ENCODE measurements at places on chromosomes 16 and 17. TPM values are rescaled to one million over a fixed set of nuclear protein-coding genes. Genes with fewer than 3 reads are reported as not detected.

MPV17L gene
- 4.4 TPM for total RNA-seq

SPNS2 gene
- 79.3 TPM for total RNA-seq

FZD2 gene
- total RNA-seq, result 7.6 TPM

- DNase-seq, result no peak
Measured at GRCh38 chr16:10824111-10824893, 5.7 kb upstream of the TVP23A start.

TAF1C gene
- 30.2 TPM for total RNA-seq

DNA sequence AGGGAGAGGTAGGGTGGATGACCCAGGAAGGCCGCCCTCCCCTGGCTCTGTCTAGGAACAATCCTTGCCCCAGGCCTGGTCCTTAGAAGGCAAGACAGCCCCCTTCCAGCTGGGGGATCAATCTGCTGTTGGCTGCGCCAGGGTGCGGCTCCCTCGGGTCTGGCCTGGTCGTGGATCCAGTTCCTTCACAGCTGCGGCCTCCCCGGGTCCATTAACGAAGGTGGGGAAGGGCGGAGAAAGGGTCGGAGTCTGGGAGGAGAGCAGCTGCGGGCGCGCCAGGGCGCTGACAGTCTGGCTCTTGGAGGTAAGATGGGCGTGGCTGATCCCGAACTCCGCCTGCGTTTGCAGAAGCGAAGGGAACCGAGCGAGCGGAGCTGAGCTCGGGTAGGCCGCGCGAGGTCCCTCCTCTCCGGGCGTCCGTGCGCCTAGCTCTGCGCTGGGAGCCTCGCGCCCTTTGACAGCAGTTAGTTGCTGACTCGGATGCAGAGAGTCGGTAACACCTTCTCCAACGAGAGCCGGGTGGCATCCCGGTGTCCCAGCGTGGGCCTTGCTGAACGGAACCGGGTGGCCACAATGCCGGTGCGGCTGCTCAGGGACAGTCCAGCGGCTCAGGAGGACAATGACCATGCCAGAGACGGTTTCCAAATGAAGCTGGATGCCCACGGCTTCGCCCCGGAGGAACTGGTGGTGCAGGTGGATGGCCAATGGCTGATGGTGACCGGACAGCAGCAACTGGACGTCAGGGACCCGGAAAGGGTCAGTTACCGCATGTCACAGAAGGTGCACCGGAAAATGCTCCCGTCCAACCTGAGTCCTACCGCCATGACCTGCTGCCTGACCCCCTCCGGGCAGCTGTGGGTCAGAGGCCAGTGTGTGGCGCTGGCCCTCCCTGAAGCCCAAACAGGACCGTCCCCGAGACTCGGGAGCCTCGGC, at the start of gene HSPB9:
HSPB9 (plus strand) TSS at position 434 of the 933 bp plus-strand sequence; CDS start at position 481, 47 bp downstream.
- no peak for DNase-seq

GRCh38 chr16:89363621-89364393, 126.6 kb downstream of the ANKRD11 start:
- no peak for DNase-seq

Data from vagina (tissue), 2 donors.